ENCODE measurements at places on chromosomes 4 and X.

- no peak for DNase-seq
Measured at GRCh38 chrX:46698691-46699090, 60.2 kb downstream of the SLC9A7 start.

DNA sequence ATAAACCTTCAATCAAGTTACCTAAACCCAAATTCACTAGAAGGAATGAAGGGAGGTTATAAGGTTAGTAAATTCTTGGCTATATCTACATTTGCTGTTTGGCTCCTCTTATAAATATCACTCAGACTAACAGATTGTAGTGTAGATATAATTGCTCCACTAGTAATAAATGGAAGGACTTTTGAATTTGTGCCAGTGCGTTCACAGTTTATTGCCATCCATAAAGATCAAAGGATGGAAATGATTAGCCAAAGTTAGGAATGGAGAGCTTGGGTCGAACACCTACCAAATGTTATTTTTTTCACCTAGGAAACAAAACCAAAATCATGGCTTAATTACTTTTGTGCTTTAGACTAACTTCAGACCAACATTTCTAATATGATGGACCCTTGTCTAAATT, 9.2 kb downstream of the DTHD1 start:
- no peak for DNase-seq

- DNase-seq, result no peak
Measured at GRCh38 chr4:153789741-153790499, 1.0 kb upstream of the SFRP2 start.

GRCh38 chr4:128232719-128233118, 54.9 kb downstream of the PGRMC2 start:
- no peak for DNase-seq

GRCh38 chr4:182740256-182740655, 176.9 kb downstream of the DCTD start:
- DNase-seq, result no peak

Data from stimulated activated CD4-positive, alpha-beta T cell treated with anti-CD3 and anti-CD28 coated beads, TNF-alpha, amount 100 ng/mL, for 48 hours (primary cell).